Activated naive CD4-positive, alpha-beta T cell treated with Interleukin-2 at 50 U/mL for 16 hours (primary cell): ENCODE measurements at places on chromosomes 7 and 10.
A peak's percentile ranks its signal among the peaks of the same experiment; 100 is the strongest.

DNA sequence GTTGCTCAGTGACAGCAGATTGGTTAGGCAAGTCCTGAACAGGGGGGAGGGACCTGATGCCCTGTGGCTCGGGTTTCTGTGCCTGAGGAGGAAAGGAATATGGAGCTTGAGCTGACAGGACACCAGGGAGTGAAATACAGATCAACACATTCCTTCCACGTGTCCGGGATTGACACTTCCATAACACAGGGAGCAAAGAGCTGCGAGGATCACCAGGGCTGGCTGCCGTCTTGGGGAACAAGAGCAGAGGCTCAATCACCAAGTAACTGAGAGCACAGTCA, 36.7 kb upstream of the EFCAB10 start:
- DNase-seq = no peak

DNA sequence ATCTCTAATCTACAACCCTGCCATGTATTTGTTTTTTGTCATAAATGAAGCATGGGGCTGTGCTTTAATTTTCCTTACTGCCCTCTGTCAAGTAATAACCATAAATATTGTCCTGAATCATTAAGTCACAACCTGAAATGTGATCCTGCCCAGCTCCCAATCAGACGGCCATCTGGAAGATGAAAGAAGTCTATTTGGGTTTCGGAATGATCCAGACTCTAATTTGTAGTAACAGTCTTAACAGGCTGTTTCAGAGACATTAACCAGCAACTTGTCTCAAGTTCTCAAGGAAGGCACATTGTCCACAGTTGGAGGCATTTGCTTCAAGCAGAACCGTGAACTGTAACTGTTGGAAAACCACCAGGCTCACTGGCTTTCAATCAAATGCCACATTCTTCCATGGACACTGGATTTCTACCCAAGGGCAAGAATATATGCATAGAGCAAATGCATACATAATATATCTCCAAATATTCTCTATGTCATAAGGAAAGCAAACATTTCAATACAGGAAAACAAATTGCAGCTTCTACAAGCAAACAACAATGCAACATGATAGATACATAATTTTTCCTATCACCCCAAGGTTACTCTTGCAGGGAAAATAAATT, 405.2 kb upstream of the NPVF start:
- no peak for DNase-seq

DNA sequence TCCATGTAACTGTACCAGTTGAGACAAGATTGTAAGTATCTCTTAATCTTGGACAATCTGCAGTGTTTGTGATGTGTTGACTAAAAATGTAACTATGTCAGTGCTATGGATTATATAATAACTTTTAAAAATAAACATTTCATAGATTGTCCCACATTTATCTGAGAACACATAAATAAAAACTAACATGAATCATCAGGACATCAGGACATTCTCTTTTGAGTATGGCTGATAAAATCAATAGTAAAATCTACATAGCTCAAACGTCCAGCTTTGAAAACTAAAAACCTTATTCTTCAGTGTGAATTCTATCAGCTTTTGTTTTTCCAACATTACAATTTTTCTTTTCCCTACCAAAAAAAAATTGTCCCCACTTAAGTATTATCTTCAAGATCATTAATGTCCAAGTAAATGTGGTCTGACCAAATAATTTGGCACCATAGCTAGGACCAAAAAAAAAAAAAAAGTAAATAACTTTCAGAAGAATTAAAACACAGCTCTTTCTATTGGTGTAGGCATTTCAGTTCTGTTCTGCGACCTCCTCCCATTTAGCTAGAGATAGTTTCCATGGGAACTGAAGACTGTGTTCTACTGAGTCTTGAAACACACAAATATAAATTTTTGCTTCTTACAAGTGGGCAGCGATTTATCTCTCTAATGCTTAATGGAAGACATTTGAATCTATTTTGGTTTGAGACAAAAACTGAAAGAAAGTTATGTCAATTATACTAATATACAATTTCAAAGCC, 123.0 kb upstream of the SGCE start:
- DNase-seq = no peak

DNA sequence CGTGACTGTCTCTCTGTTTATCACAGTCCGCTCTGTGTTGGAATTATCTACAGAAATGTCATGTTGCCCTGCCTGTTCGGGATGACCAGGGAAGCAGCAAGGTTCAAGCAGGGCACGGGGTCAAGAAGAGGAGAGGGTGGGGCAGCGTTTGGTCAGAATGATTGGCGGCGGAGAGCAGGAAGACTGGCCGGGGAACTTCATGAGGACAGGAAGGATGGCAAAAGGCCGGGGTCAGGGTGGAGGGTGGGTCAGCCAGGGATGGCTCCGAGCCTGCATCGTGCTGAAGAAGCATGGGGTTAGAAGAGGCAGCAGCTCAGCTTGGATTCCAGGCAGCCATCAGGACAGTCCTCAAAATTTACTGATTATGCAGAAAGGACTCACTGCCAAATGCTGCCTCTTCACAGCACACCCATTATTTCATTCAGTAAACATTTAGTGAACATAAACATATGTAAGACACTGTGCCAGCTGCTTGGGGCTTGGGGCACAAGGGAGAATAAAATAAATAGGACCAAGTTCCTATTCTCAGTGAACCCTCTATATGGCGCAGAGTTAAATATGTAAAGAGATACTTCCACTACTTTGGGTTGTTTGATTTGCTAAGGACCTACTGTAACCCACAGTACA, 42.8 kb downstream of the WNT2 start:
- no peak for DNase-seq

DNA sequence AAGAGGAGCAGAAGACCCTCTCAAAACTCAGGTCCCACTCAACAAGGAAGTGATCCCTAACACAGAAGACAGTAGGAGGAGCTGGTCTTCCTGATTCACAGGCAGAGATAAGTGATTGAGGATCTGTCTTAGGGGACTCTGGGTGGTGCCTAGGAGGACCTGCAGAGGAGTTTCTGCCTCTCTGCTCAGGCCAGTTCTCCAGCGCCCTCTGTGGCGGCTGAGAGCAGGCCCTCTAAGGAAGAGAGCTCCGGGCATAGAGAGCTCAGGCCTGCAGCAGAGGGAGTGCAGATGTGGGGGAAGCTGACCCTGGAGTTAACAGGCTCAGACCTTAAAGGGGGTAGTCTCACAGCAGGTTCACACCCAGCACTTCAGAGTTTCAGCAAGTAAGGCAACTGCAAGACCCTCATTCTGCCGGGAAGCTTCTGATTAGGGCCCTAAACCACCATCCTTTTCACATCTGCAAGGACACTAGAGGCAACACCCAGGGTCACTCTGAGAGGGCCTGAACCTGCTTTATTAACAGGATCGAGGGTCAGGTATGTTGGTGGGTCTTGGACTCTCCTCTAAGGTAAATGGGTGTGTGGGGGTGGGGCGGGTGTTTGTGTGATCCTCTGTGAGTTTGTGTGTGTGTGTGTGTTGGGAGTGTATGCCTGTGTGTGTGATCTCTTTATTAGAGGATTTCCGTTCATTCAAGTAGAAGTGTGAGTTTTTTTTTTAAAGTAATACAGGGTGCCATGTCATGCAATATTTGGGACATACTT, 57.6 kb upstream of the TARP start:
- no peak for DNase-seq

- DNase-seq = no peak
Observed at GRCh38 chr10:76106611-76107010, 675.2 kb downstream of the LRMDA start.

- DNase-seq = no peak
Observed at GRCh38 chr10:69484736-69485135, 33.5 kb downstream of the TSPAN15 start.

- DNase-seq = no peak
Observed at GRCh38 chr7:22841954-22842353, 19.3 kb upstream of the TOMM7 start.

DNA sequence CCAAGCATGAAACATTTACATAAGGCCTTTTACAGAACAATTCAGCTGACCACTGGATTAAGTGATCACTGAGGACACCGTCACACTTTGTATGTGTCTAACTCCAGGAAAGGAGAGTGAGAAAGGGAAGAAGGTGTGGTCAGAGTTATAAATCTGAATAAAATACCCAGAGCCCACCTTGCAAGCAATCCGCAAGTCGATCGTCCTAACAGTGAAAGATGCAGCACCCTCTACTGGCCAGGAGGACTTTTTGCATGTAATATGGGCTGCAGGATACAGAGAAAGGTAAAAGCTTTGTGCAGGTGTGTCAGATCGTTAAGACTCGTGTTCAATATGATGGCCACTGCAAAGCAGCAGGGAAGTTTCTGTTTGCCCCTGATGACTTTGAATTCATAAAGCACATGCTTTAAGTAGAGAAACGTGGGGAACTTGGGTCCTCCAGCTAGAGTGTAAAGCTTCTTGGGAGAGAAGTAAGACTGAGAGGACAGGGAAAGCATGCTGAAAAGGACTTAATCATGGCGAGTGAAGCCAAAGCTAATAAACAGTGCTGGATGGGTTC, 68.5 kb upstream of the BMPER start:
- no peak for DNase-seq

GRCh38 chr7:102273749-102274712, 12.6 kb upstream of the SH2B2 start:
- DNase-seq = no peak

- no peak for DNase-seq
Observed at GRCh38 chr7:99296471-99296870, 23.8 kb downstream of the MYH16 start.

DNA sequence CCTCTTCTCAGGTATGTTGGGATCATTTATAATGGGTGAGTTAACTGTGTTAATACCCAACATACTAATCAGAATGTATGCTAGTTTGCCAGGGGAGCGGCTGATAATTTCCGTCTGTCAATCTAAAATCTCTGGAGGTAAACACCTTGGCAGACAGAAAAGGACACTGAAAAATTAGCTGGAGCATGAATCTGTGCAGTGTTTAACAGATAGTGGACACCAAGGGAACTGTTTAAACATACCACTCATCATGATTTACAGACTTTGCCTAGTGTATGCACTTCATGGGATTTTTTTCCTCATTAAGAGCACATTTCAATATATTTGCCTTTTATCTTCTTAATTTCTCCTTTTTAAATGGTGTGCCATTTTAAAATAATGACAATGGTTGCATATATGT, 68.2 kb downstream of the SLC13A1 start:
- no peak for DNase-seq

- no peak for DNase-seq
Observed at GRCh38 chr10:103550229-103550628, 56.7 kb downstream of the NEURL1 start.

GRCh38 chr10:119207713-119208552, 562 bp downstream of the GRK5 start:
- DNase-seq = peak; percentile 41

DNA sequence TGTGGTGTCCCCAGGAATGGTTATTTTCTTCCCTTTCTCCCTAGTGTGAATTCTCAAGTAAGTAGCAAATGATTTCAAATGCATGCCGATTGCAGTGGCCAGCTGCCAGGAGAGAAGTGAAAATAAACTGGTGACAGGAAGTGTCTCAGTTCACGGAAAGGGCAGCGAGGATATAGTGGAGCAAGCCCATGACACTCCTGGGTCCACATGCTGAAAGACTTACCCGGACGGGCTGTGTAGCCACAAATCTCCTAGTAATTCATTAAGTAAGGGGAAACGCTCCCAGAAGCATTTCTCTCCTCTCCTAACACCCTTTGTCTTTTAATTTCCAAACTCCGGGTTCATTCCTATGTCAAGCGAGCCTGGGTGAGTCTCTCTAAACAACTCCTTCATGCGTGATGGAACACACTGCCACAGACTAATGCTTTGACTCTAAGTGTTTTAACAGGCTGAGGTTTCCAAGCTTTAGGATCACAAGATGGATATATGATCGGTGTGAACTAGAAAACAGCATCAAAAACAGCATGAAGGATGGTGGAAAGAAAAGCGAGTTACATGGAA, 125.6 kb downstream of the CYP26A1 start:
- DNase-seq = no peak

GRCh38 chr7:30240106-30240800, 44.1 kb upstream of the ZNRF2 start:
- DNase-seq = no peak

DNA sequence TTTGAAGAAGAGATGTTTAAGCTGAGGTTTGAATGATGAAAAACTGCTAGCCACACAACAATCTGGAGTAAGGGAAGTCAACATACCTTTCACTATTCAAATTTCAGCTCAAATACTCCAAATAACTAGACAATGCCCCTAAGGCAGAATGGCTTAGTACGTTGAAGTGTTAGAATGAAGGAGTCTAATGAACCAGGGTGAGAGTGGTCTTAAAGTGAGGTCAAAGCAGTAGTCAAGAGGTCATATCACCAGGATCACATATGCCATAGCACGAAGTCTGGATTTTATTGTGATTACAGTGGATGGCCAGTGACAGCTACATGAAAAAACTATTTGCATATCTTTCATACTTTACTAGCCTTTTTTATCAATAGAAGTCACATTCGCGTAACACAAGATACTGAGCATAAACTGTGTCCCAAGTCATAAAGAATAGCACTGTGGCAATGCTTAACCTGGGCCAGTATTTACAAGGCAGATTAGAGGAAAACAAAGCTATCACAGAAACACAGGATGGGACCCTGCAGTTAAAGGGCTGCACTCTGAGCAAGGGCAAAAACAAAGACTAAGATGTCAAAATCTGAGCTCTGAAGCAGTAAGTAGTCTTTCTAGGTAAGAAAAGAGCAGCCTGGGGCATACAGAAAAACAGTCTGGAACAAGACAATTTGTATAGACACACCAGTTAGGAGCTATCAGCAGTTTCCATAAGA, 61.5 kb downstream of the HYCC1 start:
- DNase-seq = no peak

GRCh38 chr10:42111076-42111475, 527.3 kb downstream of the ZNF33B start:
- DNase-seq = no peak
